MCF 10A (cell line): ENCODE measurements at places on chromosomes 2 and 18. TPM values are rescaled to one million over a fixed set of nuclear protein-coding genes. Genes with fewer than 3 reads are reported as not detected.

SERPINB3 gene
- total RNA-seq: 0.28 TPM in 1 of 2 replicates, not detected in the other

ANKRD53 gene
- total RNA-seq: not detected in 2 replicates

TMEM182 gene
- 5.3 and 5.7 TPM in 2 replicates for total RNA-seq

DPP10 gene
- not detected in 2 replicates for total RNA-seq

HS1BP3 gene
- total RNA-seq: 10.0 and 25.1 TPM in 2 replicates

TCF23 gene
- total RNA-seq: not detected in 2 replicates

CD8A gene
- not detected in 2 replicates for total RNA-seq

NT5DC4 gene
- not detected in 2 replicates for total RNA-seq

MC5R gene
- not detected in 2 replicates for total RNA-seq

XDH gene
- 29.3 and 47.5 TPM in 2 replicates for total RNA-seq

ALPI gene
- total RNA-seq: not detected in 2 replicates

CDH20 gene
- not detected in 2 replicates for total RNA-seq

EPHA4 gene
- 1.9 and 2.0 TPM in 2 replicates for total RNA-seq

GRB14 gene
- total RNA-seq: 1.5 and 2.0 TPM in 2 replicates

ESPNL gene
- total RNA-seq: not detected in 2 replicates

LOXL3 gene
- total RNA-seq: 0.93 and 1.2 TPM in 2 replicates

RIT2 gene
- total RNA-seq: not detected in 2 replicates

ZNG1B gene
- total RNA-seq: 44.6 and 48.5 TPM in 2 replicates

MYO7B gene
- not detected in 2 replicates for total RNA-seq

KIDINS220 gene
- total RNA-seq: 41.8 and 42.3 TPM in 2 replicates

SNRPD1 gene
- 108 and 110 TPM in 2 replicates for total RNA-seq

CFAP53 gene
- 2.2 and 5.0 TPM in 2 replicates for total RNA-seq

ANKRD36C gene
- 14.5 TPM in 2 replicates for total RNA-seq

GREB1L gene
- 9.4 and 11.0 TPM in 2 replicates for total RNA-seq

HRH4 gene
- total RNA-seq: 0.10 and 0.16 TPM in 2 replicates

SCN3A gene
- not detected in 2 replicates for total RNA-seq

MOGAT1 gene
- total RNA-seq: not detected in 2 replicates

SATB2 gene
- 16.5 and 22.2 TPM in 2 replicates for total RNA-seq

SALL3 gene
- not detected in 2 replicates for total RNA-seq

RESP18 gene
- total RNA-seq: not detected in 2 replicates

EPB41L5 gene
- 19.0 and 22.8 TPM in 2 replicates for total RNA-seq

CLHC1 gene
- total RNA-seq: 32.8 and 35.4 TPM in 2 replicates

CYP1B1 gene
- total RNA-seq: 37.2 and 53.3 TPM in 2 replicates

ARHGAP15 gene
- total RNA-seq: 0.61 TPM in 1 of 2 replicates, not detected in the other

UBXN2A gene
- total RNA-seq: 13.0 and 13.6 TPM in 2 replicates

HOXD10 gene
- total RNA-seq: not detected in 2 replicates

IL36G gene
- total RNA-seq: not detected in 2 replicates

GDF7 gene
- not detected in 2 replicates for total RNA-seq

NETO1 gene
- total RNA-seq: 0.82 TPM in 1 of 2 replicates, not detected in the other

NLRC4 gene
- 0.12 and 0.27 TPM in 2 replicates for total RNA-seq

TSPYL6 gene
- total RNA-seq: not detected in 2 replicates

ATP6V1B1 gene
- not detected in 2 replicates for total RNA-seq

RAB11FIP5 gene
- total RNA-seq: 35.6 and 36.9 TPM in 2 replicates

WDR54 gene
- total RNA-seq: 16.4 and 19.9 TPM in 2 replicates

ANTXR1 gene
- total RNA-seq: 33.1 and 33.8 TPM in 2 replicates

GYPC gene
- total RNA-seq: not detected in 2 replicates

SERPINE2 gene
- 176 and 231 TPM in 2 replicates for total RNA-seq

SERPINB13 gene
- 0.49 TPM in 1 of 2 replicates, not detected in the other for total RNA-seq

LYPD1 gene
- total RNA-seq: not detected in 2 replicates

ZNF385B gene
- 0.33 TPM in 1 of 2 replicates, not detected in the other for total RNA-seq

RBKS gene
- 9.2 and 9.9 TPM in 2 replicates for total RNA-seq

NOSTRIN gene
- total RNA-seq: 0.44 and 0.51 TPM in 2 replicates

TMEM169 gene
- total RNA-seq: 0.25 and 0.35 TPM in 2 replicates

RUFY4 gene
- total RNA-seq: not detected in 2 replicates

LRRC30 gene
- not detected in 2 replicates for total RNA-seq
